ENCODE measurements at places on chromosomes 3 and 15.

DNA sequence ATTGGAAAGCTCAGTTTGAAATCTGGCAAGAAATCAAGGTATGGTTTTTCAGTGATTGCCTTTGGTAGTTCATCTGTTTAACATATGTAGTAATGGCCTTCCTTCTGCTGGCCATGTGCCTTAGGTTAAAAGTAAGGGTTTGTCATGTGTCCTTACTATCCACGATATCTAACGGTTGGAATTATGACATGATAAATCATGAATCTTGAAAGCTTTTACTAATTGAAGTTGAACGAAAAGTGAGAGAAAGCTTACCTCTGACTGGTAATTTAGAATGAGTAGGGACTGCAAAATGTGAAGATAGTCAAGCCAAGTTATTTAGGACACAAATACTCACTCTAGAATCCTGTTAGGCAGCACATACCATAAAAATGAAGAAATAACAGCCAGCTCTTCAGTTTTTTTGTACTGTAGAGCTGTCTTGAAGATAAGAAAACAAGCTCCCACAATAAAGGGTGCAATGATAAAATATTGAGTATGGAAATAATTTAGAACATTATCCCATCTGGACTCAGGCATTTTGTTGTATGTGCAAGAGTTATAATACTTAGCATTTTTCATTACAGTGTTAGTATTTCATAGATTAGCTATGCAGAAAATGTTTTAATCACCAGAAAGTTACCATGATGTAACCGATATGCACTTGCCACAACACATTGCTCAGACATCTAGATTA, 303.4 kb downstream of the ZNF385D start:
- DNase-seq: no peak

DNA sequence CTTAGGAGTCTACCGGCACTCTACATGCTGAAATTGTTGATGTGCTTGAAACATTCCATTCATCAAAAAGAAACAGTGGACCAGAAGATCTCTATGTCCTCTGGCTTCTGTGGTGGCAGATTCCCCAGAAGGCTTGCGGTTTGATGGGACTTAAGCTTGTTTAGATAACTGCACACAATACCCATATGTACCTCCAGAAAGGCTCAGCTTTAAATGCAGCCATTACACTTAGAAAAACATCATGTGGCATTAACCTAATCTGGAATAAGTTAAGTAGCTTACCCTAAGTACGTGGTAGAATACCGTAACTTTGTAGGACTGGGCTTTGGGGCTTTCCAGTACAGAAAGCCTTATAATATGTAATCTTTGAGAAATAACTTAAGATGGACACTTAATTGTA, 187.3 kb downstream of the RBMS3 start:
- no peak for DNase-seq

DNA sequence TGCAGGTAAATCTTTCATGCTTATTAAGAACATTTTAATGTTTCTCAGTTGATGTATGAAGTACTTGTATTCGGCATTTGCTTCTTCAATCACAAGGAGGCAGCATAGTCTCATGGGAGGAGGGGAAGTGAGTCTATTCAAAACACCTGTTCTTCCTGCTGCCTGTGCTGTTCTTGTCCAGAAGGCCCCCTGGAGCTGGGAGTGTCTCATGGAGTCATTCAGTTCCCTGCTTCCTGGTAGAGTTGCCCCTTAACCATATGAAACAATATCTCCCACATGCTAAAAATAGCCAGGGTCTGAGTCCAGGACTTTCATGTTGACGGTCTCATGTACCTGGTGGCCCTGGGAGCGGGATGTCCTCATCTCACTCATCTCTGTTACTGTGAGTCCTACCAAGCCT, 15.5 kb upstream of the PPP1R2 start:
- no peak for DNase-seq

DNA sequence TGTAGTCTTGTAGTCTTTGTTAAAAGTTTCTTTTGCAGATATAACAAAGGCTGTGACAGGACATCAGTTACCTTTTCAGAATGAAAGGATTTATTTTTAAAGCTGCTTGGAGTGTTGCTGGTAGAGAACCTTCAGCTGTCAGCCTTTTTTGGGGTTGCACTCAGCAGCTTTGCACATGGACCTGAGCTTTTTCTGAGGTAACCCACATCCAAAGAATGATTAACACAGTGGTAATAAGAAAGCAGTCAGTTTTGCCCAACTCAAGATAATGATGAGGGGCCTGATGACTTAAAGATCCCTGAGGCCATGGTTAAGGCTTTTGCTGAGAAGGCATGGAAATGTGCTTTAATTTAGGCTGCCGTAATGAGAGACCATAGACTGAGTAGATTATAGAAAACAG, 1042.7 kb downstream of the PLOD2 start:
- DNase-seq: no peak

DNA sequence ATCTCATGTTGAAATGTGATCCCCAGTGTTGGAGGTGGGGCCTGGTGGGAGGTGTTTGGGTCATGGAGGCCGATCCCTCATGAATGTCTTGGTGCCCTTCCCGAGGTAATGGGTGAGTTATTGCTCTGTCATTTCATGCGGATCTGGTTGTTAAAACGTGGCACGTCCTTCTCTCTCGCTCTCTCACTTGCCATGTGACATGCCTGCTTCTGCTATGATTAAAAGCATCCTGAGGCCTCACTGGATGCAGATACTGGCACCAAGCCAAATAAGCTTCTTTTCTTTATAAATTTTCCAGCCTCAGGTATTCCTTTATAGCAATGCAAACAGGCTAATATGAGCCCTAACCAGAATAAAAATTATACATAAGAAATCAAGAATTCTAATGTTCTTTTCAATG, 31.7 kb upstream of the HACD2 start:
- DNase-seq: no peak

GRCh38 chr3:74535281-74535680, 79.2 kb downstream of the CNTN3 start:
- DNase-seq: no peak

DNA sequence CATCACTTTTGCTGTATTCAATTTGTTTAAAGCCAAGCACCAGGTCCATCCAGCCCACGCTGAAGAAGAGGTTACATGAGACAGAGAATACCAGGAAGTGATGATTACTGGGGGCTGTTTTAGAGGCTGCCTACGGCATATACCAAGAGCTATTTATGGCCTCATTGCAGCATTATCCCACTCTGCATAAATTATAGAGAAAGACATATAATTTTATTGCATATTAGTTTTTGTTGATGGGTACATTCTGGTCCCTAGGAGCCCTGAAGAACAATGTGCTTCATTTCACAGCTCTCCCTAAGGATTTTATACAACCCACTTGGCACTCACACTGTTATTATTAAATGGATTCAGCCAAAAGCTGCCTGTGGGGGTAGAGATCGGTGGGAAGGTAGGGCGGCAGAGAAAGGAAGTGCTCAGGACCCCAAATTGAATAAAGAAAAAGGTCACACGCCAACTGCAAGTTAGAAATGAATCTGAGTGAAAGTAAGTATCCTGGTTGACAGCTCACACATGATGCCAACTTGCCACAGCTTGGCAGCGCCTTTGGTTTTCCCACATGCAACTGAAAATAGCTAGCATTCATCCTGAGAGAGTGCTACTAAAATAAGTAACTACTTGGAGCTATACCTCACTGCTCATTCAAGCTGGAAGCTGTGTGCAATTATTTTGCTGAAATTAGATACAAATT, 73.7 kb downstream of the CCNL1 start:
- DNase-seq: no peak

DNA sequence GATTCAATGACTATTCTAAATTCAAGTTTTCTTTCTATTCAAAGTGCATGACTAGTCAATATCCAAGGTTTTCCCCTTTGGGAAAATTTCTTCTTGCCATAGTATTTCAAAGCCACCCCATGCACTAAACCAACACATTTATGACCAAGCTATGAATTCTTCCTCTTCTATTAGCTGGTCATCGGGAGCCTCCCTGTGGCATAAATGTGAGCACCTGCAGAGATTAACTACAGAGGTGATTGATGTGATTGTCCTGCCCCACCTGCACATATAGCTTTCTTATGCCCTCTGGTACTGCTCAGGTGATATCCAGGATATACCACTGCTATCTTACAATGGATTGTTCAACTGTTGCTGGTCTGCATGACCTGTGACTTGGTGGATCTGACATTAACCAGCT, 694.9 kb downstream of the ZBBX start:
- no peak for DNase-seq

GRCh38 chr3:111548092-111548491, 6.1 kb downstream of the CD96 start:
- no peak for DNase-seq

GRCh38 chr15:32879980-32880379, 162.2 kb downstream of the GREM1 start:
- DNase-seq: no peak

DNA sequence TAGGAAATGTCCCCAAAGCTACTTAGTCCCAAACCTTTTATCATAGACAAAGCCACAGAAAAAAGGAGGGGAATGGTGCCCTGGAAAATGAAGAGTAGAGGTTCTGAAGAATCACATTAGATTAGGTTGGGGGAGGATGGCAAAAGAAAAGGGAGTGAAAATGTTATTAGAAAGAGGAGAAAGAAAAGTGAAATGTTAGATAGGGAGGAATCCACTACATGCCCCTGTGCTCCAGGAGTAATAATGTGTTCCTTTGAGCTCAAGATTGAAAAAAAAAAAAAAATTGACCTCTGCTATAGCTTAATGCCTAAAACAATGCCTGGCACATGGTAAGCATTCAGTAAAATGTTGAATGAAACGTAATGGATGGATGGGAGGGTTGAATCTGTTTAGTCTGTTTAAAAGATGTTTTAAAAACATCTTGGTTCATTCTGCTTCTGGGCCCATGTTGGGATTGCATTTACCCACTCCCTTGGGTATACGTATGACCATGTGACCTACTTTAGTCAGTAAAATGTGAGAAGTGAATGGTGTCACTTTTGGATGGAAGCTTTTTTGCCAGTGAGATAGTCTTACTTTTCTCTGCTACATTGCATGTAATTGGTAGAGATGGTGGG, 19.0 kb downstream of the MAPK6 start:
- DNase-seq: no peak

DNA sequence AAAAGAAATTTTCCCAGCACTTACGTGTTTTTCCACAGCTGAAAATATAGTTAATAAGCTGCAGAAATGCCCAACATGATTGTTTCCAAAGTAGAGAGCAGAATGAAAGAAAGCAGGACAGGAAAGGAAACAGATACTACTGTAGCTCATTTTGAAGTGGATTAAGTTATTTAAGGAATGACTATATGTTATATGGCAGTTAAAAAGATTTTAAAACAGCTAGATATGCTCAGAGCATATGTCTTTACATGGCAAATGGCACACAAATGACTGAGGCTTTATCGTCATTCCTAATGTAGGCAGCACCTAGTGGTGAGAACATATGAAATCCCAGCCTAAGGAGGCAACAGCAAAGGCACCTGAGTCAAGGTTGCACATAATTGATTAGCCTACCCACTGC, 106.6 kb upstream of the SEMA6D start:
- no peak for DNase-seq

DNA sequence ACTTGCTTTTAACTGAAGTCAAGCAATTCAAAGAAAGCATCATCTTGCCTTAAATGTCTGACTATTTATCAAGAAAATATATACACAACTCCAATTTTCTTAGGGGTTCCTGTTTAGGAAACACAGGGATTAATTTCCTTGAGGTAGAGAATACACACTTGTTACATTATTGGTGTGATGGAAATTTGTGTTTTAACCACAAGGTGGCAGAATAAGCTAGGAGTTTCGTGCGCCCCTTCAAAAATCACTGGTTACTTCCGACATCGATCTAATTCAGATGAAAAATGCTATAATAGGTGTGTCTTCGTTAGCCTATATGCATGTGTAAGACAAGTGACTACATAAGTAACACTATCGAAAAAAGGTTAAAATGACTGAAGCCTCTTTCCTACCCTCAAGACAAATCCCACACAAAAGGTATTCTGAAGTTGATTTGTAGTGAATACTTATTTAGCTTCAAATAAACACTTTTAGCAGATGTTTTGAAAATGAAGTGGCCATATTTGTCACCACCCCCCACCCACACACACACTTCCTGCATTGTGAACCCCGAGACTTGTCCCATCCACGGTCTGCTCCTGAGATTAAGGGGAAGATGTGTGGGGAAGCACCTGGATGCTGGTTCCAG, 246.5 kb downstream of the ROBO1 start:
- no peak for DNase-seq

DNA sequence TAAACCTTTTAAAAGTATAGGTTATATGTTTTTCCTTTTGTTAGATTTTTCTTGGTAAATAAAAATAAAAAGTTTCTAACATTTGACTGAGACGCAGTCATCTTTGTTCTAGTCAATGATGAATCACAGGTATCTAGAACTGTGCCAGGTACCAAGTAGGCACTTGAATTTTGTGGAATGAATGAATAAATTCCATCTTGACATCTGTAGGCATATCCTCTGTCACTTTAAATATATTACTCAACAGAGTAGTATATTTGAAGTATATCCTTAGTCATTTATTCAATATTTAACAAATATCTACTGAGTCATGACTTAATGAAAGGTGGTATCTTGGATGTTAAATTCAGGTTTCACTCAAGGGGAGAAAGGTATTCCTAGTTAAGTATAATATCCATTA, 828.4 kb downstream of the TUSC7 start:
- no peak for DNase-seq

DNA sequence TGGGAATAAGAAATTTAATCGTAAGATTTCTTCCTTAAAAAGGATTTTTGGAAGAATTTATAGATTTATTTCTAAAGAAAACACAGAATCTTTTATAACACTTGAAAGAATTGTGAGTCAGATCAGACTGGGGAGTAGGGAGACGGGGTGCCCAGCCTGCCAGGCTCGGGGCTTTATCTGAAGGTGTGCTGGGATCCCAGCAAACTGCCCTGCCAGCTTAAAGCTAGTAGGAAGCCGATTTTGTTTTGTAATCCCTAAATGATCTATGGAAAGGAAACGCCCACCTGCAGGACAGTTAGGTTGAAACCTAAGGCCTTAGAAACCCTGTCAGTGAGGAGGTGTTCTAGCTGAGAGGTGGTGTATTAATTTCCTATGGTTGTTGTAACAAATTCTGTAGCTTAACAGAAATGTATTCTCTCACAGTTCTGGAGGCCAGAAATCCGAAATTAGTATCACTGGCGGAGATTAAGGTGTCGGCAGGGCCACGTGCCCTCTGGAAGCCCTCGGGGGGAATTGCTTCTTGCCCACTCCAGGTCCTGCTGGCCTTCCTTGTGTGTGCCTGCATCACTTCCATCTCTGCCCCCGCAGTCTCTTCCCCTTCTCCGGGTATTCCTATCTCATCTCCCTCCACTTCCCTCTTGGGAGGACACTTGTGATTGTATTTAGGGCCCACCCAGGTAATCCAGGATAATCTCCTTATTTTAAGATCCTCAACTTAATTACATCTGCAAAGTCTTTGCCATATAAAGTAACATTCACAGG, 19.3 kb upstream of the RAB6B start:
- no peak for DNase-seq

All from cortex of kidney (tissue), 1 donor.